NCI-H1417 treated with DMSO at 0.1 percent for 48 hours (cell line): ENCODE measurements at places on chromosomes 2 and 18.

GRCh38 chr18:70366670-70367069 lies 77.8 kb downstream of the SOCS6 start:
- no peak for DNase-seq

GRCh38 chr2:204643326-204643725 lies 98.1 kb downstream of the PARD3B start:
- no peak for DNase-seq

DNA sequence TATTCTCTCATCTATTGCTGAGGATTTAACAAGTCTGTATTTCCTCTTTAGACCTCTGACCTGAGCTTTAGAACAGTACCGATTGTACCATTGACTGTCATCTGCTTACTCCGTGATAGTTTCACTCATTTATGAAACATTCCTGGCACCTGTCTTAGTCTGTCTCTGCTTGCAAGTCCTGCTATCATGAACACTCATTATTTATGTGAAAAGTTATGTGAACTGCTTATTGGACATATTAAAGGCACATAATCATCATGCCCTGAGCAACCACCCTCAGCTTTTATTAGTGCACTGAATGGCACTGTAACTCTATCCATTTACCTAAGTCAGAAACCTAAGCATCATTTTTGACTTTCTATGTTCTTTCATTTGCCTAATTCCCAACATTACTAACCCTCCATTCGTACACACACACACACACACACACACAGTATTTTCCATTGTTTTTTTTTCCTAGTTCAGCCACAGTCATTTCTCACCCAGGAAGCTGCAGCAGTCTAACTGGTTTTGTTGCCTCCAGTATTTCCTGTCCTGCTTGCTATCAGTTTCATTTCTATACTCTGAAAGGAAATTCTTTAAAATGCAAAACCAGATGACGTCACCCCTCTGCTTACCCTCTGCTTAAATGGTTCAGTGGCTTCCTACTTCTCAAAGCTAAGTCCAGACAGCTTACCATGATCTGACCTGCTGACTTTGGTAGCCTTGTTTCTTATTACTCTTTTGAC lies 146.1 kb downstream of the HAUS1 start:
- DNase-seq = peak; percentile 4

GRCh38 chr2:67872481-67872880 lies 190.3 kb downstream of the C1D start:
- no peak for DNase-seq

- no peak for DNase-seq
Observed at GRCh38 chr2:41932241-41933045, 115.4 kb upstream of the PKDCC start.

DNA sequence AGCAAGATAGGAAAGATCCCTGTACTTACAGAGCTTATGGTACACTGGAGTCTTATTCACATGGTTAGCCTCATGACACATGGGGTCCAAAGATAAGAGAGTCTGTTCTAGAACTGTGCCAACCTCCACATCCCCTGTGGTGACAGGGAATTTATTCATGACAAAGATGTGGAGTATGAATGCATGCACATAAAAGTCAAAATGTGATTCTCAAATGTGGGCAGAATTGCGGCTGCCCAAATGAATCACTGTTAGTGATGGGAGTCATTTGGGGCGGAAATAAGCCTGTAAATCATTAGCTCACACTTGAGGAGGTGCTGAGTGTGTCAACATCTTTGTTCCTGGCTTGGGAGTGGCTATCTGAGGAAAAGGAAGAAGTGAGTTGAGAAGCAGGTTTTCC lies 560.6 kb downstream of the SLC4A3 start:
- DNase-seq = no peak

GRCh38 chr2:8022908-8023640 lies 658.8 kb upstream of the ID2 start:
- no peak for DNase-seq

GRCh38 chr18:5370332-5370731 lies 74.8 kb upstream of the ZBTB14 start:
- DNase-seq = no peak

GRCh38 chr2:8003462-8004075 lies 678.3 kb upstream of the ID2 start:
- DNase-seq = no peak

DNA sequence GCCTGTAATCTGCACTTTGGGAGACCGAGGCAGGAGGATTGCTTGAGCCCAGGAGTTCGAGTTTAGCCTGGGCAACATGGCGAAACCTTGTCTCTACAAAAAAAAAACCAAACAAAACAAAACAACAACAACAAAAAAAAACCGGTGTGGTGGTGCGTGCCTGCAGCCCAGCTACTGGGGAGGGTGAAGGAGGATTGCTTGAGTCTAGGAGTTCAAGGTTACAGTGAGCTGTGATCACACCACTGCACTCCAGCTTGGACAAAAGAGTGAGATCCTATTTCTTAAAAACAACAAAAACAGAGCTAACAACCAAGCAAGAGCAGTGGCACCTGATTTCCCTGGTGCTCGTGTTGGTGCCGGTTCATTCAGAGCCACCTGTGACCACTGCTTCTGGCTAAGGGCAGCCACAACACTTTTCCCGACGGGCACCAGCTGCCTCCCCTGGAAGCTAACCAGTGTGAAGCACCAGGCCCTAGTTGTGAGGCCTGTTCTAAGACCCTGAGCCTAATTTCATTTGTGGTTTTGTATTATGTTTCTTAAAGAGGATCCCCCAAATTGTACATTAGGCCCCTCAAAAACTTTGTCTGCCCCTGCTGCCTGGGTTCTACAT lies 1.3 kb downstream of the AOX1 start:
- no peak for DNase-seq

DNA sequence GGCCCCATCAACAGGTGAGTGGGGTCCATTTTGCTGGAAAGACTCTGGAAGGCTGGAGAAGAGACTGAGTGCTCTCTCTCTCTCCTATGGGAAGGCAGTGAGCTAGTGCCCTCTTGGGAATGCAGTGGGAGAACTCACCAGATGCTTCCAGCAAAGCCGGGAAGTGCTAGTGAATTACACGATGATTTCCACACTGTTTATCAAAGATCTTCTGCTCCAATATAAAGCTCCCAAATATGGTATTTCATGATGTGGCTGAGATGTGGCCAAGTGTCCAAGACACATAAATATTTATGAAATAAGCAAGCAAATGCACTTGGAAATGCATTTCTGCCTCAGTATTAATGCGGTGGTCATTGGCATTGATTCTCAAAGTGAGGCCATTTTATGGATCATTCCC lies 135.9 kb downstream of the VAPA start:
- DNase-seq = no peak

GRCh38 chr18:58552057-58552461 lies 76.8 kb downstream of the ALPK2 start:
- no peak for DNase-seq

GRCh38 chr2:217611626-217612127 lies 391.1 kb downstream of the TNS1 start:
- no peak for DNase-seq

GRCh38 chr2:48558456-48558855 lies 28.5 kb downstream of the STON1 start:
- no peak for DNase-seq

DNA sequence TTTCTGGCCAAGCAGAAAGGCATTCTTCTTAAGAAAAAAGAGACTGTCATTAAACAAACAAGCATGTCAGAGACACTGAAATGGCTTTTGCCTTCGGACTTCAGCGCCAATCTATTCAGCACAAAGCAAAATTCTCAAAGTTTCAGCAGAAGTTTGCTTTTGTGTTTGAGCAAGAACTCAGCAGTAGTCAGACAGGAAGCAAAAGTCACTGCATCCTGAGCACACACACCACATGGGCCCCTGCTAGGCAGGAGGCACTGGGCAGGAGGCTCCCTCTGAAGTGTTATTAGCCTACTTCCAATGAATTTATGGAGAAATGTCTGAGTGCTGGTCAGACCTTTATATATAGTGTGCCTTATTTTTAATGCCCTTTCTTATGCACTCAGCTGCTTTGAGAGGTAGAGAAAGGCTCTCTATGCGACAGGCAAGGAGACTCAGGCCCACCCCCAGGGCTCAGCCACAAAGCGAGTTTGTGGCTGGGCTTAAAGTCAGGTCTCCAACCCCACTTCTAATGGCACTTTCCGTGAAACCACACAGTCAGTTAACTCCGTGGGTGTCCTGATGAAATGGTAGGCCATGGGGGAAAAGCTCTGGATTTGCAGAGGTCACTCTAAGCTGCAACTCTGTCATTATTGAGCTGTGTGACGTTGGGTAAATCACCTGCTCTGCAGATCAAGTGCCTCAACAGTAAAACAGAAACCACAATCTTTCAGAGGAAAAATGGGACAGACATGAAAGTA lies 161.0 kb upstream of the TMEM200C start:
- DNase-seq = no peak

- DNase-seq = no peak
Observed at GRCh38 chr18:46320928-46321711, 216.9 kb downstream of the HAUS1 start.

DNA sequence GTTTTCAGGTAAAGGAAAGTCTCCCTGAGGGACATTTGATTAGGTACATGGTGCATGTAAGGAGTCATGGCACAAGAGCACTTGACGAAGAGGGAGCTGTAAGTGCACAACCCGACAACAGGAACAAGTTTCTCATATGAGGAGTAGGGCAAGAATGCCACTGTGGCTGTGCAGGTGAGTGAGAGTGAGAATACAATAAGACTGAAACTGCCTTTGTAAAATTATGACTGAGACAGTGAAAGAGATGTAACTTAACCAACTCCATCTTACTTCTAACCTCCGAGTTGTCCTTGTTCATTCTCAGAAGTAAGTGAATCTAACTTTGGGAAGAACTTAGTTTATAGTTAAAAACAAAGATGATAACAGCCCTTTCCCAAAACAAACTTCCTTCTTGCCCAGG lies 1025.8 kb upstream of the CNTNAP5 start:
- no peak for DNase-seq

- no peak for DNase-seq
Observed at GRCh38 chr2:43950383-43951008, 45.3 kb downstream of the LRPPRC start.

DNA sequence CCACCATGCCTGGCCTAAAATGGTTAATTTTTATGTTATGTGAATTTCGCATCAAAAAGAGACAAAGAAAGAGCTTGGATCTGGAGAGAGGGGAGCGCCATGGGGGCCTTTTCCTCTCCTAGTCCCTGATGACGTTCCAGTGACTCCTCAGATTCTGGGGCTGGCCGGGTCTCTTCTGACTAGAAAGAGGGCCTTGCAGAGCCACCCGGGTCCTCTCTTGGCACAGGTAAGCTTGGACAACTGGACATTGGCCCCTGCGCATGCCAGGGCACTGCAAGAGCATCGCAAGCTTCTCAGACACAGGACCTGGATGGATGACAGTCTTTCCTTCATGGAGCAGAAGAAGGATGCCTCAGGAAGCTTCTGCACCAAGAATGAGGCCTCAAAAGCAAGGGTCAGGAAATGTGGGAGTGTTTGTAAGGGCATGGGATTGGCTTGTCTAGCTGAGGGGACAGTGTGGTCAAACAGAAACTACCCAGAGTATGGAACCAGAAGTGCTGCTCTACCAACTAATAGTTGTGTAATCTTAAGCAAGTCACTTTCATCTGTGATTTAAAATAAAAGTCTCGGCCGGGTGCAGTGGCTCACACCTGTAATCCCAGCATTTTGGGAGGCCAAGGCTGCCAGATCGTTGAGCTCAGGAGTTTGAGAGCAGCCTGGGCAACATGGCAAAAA lies 35.2 kb downstream of the FOSL2 start:
- no peak for DNase-seq

GRCh38 chr2:147177071-147177857 lies 667.6 kb upstream of the ACVR2A start:
- no peak for DNase-seq

GRCh38 chr2:163417596-163418337 lies 318.0 kb downstream of the FIGN start:
- no peak for DNase-seq

GRCh38 chr2:144834363-144834762 lies 314.4 kb upstream of the ZEB2 start:
- DNase-seq = no peak

GRCh38 chr18:3236470-3236869 lies 11.1 kb upstream of the MYL12A start:
- DNase-seq = no peak

DNA sequence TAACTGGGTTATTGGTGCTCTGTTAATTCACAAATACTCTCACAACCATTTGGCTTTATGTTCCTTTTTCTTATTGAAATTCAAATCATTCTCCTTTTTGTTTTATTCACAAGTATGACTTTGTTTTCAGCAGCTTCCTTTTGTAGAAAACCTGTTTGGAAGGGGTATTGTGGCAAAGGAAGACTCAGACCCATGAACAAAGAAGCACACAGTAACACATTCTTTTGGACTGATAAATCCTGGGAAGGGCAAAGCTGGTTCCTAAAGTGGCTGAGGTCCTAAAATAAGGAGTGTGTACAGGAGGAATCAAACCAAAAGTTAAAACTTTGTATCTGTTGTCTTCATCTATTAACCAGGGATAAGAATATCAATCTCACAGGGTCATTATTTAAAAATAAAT lies 374.7 kb upstream of the FIGN start:
- no peak for DNase-seq

DNA sequence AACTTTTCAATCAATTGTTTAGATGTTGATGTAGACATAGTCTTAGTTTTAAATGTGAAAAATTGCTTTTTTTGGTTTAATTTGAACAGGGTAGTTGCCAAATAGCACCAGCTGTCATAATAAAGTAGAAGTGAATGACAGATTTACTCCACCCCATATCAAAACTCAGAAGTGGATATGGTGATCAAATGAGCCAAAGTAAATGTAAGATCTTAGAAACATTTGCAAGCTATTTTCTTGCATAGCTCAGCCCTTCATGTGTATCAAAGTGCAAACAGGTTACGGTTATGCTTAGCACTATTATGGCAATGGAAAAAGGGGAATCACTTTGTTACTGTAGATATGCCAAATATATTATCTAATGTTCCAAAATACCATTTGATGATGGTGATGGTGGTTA lies 540.9 kb upstream of the NRP2 start:
- DNase-seq = no peak

DNA sequence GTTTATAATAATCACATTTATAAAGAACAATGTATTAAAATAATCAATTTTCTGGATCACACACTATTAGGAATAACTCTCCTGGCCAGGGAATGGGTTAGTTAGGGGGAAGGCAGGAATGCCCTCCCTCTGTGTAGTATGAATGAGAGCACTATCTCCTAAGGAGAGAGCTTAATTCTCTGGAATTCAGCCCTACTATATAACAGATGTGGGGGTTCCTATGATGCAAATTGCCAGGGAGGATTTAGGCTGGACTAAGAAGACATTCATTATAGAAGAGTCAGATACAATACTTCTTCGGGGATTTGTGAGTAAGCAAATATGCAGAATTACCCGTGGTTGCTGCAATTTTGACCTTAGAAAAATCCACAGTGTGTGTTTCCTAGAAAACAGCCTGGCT lies 250.1 kb upstream of the VRK2 start:
- DNase-seq = no peak

GRCh38 chr2:39142904-39143605 lies 22.2 kb upstream of the SOS1 start:
- no peak for DNase-seq

GRCh38 chr2:241843321-241844065 lies 15.2 kb downstream of the PDCD1 start:
- DNase-seq = no peak

GRCh38 chr18:74171910-74172606 lies 23.7 kb downstream of the TIMM21 start:
- no peak for DNase-seq
